ENCODE measurements at places on chromosomes 1 and 21. TPM values are rescaled to one million over a fixed set of nuclear protein-coding genes. Genes with fewer than 3 reads are reported as not detected.

TEDDM1 gene
- not detected for total RNA-seq

LCE1D gene
- total RNA-seq = not detected

PPM1J gene
- total RNA-seq = 1.5 TPM

AMY1C gene
- not detected for total RNA-seq

APOBEC4 gene
- not detected for total RNA-seq

HSD3B1 gene
- not detected for total RNA-seq

RIPPLY3 gene
- not detected for total RNA-seq

Data from HFFc6 (cell line).